ENCODE measurements at places on chromosomes 16 and 17.
A peak's percentile ranks its signal among the peaks of the same experiment; 100 is the strongest.

DNA sequence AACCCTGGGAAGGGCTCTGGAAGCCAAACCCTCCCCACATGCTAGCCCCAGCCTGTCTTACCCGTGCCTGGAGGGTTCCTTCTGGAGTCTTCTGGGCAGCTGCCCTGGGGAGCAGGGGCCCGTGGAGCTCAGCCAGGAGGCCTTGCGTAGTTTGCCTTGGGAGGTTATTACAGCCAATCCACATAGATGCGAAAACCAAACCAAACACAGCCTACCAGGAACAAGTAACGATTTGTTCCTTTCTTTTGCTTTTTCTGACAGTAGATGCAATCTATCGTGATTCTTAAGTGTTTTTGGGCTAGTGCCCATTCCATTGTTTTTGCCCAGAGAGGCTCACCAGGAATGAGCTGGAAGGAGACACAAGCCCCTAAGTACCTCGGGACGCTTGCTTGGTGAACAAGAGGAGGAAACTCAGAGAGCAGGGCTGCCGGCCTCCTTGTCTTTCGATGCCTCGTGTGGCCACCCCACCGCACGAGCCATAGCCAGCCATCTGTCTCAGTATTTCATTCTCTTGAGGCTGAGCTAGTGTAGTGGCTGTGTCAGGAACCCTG, 102.7 kb upstream of the NOL11 start:
- no peak for DNase-seq

DNA sequence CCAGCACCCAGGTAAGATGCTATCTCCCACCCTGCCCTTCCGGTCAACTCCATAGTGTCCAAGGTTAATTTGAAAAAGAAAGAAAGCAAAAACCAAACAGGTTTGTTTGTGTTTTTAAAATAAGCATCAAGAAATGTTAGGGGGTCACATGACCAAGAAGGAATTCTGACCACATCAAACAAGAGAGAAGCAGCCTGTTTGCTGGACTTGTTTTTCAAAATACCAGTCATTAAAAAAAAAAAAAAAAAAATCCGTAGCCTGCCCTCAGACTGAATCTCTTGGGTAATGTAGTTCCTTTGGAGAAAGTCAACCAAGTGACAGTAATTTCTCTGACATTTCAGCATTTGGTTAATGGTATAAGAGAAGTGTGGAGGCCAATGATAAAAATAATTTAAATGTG, 38.4 kb downstream of the HNF1B start:
- no peak for DNase-seq

GRCh38 chr17:78233678-78234077, 2.2 kb downstream of the TMEM235 start:
- DNase-seq = no peak

GRCh38 chr17:4891411-4892410, 7.6 kb upstream of the C17orf107 start:
- DNase-seq = no peak

GRCh38 chr16:66728117-66728787, 23.2 kb downstream of the DYNC1LI2 start:
- DNase-seq = no peak

DNA sequence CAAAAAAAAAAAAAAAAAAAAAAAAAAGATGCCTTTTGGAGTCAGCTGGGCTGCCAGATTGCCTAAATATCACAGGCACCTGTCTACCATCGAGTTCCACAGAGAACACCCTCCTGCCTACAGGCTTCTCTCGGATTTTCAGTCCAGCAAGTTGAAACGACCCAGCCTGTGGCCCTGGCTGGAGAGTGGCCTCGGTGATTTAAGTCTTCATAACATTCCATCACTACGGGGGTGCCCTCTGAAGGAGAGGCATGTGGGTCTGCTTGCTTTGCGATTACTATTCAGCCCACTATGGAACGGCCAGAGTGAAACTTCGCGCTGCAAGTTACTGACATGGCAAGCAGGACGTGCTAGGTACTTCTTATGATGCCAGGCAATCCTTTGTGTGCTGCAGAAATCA, 42.8 kb downstream of the MARCHF10 start:
- DNase-seq = no peak

- DNase-seq = peak; percentile 14
Measured at GRCh38 chr17:14428648-14429029, 127.8 kb downstream of the HS3ST3B1 start.

GRCh38 chr16:73046202-73046848, 1.6 kb downstream of the ZFHX3 start:
- no peak for DNase-seq

DNA sequence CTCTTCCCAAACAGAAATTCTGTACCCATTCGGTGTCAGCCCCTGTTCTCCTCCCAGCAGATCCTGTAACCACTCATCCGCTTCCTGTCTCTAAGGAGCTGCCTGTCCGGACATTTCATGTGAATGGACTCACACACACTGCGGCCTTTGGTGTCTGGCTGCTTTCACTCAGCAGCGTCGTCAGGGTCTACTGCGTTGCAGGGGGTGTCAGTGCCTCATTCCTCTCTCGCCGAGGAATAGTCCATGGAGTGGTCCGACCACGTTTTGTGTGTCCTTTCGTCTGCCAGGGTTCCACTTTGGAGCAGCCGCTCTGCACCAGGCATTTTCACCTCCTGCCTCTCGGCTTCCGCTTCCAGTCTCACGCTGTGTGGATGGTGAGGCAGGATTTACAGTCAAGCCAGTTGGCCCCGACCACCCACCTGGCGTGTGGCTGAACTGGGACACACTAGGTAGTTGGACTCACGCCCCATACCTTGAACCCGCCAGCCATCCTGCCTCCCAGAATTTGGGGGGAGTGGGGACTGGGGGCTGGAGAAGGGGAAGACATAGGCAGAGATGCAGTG, 188.2 kb upstream of the CIBAR2 start:
- no peak for DNase-seq

GRCh38 chr17:44878627-44879221, 20.5 kb downstream of the EFTUD2 start:
- DNase-seq = peak; percentile 11

DNA sequence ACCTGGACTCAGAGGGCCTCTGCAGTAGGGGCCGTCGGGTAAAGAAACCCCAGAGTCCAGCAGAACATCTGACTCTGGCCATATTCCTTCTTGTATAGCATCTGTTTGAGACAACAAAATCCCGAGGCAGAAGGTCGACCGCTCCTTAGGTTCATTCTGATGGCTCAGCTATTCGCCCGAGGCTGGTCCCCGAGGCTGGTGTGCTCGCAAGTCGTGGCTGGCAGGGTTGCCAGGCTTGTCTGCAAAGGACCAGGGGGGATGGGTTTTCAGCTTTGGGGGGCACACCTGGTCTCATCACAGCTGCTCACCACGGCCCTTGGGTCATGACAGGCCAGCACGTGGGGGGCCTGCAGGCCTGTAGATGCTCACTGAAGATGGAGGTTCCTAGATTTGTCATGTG, 119.1 kb downstream of the BANP start:
- DNase-seq = no peak

DNA sequence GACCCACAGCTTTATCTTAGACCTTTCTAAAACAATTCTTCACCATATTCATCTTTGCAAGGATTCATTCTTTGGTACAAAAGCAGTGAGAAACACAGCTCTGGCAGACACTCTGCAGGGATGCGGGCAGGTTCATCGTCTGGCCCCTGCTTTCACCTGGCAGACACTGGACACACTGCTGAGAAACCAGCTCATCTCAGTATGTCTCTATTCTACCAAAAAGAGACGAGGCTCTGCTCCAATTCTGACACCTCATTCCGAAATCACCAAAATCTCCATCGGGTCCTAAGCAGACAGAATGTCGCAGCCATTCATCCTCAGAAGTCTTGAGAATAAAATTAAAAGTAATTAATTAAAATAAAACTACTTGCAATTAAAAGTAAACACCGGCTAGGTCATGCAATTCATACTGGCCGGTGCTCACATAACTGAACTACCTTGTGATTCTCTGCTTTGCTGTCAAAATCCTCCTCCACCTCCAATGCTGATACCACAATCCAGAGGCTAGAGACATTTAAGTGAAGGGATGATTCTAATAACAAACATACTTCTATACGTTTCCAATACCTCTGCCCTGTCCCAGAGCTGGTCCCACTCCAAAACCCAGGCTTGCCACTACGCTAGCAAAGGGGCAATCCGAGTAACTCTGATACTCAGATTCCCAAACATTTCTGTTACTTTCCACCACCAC, 1.3 kb downstream of the RNF157 start:
- no peak for DNase-seq

DNA sequence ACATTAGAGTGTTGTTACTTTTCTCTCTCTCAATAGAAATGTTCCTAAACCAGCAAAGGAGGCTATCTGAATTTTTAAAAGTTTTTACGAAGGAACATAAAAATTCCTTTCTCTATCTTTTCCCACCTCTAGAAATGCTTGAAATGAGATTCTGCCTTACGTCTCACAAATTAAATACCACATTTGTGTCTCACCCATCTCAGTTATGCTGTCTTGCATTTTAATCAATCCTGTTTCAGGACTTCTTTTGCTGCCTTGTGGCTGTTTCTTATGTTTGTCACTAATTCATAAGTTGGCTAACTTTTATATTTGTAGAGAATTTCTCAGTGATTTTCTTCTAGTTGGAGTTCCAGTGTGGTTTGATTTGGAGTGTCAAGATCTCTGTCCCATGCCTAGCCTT, 3.5 kb downstream of the OMG start:
- DNase-seq = no peak

DNA sequence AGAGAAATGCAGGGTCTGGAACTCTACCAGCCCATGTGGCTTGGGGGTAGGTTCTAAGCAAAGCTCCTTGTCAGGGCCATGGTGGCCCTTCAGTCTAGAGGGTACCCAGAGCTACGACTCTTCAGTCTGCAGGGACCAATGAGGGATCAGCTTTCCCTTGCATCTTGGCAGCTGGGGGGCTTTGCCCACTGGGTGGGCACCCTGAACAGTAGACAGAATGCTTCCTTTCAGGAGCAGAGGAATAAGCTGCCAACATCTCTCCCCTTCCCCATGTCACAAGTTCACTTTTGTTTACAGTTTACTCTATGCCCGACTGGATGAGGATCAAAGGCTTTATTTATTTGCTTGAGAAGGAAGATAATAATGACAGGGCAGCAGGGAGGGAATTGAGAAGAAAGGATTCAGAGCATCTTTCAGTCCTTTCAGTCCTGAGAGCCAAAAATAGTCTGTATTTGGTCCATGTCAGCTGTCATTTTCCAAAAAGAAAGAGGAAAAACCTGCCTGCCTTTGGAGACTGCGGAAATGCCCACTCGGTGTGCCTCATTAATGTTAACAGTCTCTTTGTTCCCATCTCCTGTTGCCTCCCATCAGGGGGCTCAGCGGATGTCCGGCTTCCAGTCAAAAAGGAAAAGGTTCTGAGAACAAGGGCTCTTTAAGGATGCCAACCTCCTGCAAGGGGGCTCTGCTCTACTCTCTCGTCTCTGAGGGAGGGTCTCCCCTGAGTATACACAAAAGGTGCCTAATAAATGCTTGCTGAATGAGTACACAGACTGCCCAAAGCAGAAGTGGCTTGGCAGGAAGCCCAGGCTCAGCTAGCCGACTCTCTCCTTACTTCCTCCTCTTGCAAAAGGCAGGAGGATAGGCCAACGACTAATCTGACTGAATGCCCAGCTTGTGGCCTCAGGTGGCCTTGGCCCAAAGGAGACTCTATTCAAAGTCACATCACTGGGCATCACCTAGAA, 17.1 kb downstream of the TRAF4 start:
- no peak for DNase-seq

GRCh38 chr17:5299383-5299782, 17.3 kb downstream of the RABEP1 start:
- DNase-seq = no peak

- no peak for DNase-seq
Measured at GRCh38 chr16:27048316-27048715, 18.4 kb upstream of the C16orf82 start.

DNA sequence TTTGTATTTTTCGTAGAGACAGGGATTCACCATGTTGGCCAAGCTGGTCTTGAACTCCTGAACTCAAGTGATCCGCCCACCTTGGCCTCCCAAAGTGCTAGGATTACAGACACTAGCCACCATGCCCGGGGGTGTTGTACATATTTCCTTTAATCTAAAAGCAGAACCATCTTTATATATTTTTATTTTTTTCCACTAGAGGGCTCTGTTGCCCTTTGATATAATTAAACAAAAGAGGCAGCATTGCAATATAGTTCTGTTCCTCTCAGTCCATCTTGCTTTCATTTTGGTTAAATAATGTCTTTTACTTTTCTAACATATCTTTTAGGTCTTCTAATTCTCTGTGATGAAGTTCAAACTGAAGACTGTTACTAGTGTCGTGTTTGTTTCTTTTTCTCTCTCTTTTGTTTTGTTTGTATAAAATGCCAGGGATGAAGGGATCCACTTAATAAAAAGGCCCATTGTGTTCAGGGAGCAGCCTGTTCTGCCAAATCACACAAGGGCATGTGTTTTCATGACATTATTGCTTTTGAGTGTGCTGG, 23.4 kb downstream of the WWOX start:
- DNase-seq = no peak

- DNase-seq = no peak
Measured at GRCh38 chr16:71373073-71373472, 14.6 kb downstream of the CALB2 start.

- DNase-seq = no peak
Measured at GRCh38 chr16:10740845-10741208, 2.8 kb upstream of the NUBP1 start.

DNA sequence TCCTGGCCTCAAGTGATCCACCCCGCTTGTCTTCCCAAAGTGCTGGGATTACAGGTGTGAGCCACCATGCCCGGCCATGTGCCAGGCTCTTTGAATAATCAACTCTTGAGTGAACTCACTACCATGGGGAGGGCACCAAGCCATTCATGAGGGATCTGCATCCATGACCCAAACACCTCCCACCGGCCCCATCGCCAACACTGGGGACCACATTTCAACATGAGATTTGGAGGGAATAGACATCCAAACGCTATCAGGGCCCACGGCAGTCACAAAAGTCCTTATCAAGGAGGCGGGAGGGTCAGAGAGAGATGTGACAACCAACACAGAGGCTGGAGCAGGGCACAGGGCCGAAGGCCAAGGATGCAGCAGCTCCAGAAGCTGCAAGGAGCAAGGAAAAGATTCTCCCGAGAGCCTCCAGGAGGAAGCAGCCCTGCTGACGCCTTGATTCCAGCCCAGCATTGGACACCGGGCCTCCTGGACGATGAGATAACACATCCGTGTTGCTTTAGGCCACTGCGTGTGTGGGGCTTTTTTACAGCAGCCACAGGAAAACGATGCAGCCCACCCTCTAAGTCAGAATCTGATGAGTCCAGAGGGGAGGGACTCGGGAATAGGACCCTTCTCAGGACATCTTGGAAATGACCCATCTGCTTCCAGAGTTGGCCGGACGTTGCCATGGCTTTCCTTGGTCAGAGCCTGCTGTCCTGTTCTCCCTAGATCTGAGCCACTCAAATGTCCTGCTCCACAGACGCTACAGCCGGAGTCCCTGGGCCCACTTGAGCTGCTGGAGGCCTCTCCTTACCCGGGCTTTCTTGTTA, 47.3 kb upstream of the CMIP start:
- no peak for DNase-seq

GRCh38 chr17:66576473-66576872, 258.4 kb upstream of the CACNG5 start:
- no peak for DNase-seq

- no peak for DNase-seq
Measured at GRCh38 chr16:85207357-85207921, 95.2 kb upstream of the CIBAR2 start.

Data from activated T-cell treated with anti-CD3 and anti-CD28 coated beads for 1 hour (primary cell).